NCI-H1105 treated with DMSO at 0.1 percent for 48 hours (cell line): ENCODE measurements at places on chromosomes 4 and X.

DNA sequence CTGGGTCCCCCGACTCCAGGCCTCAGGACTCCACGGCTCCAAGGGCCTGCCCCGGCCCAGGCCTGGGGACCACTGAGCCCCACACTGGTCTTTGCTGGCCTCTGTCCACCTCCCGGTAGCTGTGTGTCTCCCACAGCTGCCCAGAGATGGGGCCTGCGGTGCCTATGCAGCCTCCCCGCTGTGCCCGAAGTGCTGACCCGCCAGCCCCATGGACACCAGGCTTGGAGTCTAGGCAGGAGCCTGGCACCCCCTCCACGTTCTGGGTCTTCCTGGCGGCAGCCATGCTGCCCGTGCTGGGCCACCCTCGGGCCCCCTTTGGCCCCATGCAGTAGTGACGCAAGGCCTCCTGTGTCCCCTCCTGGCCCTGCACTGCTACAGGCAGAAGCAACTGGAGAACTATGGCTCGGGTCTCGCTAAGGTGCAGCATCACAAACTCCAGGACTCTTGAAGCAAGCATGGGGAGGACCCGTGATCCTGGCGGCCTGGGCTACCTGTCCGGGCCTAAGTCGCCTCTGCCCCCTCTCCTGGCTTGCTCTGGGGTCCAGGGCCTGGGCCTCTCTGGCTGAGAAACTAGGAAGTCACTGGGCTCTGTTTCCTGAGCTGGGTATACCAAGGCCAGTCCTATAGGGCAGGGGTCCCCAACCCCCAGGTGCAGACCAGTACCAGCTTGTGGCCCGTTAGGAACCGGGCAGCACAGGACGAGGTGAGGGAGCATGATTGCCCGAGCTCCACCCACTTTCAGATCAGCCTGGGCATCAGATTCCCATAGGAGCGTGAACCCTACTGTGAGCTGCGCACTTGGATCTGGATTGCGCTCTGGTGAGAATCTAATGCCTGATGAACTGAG lies 917 bp downstream of the MYL5 start:
- DNase-seq: no peak

GRCh38 chr4:40264497-40264896 lies 67.7 kb downstream of the RHOH start:
- DNase-seq: no peak

GRCh38 chrX:56813318-56813837 lies 84.3 kb downstream of the NBDY start:
- no peak for DNase-seq

DNA sequence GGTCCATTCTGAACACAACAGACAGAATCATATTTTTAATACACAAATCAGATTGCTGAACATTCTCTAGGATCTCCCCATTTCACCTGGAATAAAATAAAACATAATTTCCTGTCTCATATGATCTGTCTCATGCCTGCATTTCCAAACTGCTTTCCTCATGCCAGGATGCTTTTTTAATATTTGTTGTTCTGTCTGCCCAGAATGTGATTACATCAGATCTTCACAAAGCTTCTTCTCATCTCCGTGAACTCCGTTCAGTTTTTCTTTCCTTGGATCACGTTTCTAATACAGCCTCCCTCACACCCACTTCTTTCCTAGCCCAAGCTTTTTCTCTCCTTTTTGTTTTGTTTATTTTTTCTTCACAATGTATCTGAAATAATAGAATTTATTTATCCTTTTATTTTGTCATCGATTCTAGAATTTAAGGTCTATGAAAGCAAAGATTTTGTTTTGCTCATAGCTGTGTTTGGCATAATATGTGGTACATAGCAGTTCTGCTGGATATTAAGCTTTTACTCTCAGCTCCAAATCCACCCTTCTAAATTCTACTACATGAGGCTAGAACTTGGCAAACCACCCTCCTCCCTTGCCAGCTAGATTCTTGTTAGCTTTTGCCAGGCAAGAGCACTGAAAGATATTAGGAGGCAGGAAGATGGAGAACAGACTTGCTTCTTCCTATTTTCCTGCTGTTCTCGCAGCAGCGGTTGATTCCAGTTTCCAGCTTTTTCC lies 165.5 kb upstream of the SLIT2 start:
- no peak for DNase-seq
